NCI-H146 (cell line): ENCODE measurements at places on chromosomes 12 and 14.

DNA sequence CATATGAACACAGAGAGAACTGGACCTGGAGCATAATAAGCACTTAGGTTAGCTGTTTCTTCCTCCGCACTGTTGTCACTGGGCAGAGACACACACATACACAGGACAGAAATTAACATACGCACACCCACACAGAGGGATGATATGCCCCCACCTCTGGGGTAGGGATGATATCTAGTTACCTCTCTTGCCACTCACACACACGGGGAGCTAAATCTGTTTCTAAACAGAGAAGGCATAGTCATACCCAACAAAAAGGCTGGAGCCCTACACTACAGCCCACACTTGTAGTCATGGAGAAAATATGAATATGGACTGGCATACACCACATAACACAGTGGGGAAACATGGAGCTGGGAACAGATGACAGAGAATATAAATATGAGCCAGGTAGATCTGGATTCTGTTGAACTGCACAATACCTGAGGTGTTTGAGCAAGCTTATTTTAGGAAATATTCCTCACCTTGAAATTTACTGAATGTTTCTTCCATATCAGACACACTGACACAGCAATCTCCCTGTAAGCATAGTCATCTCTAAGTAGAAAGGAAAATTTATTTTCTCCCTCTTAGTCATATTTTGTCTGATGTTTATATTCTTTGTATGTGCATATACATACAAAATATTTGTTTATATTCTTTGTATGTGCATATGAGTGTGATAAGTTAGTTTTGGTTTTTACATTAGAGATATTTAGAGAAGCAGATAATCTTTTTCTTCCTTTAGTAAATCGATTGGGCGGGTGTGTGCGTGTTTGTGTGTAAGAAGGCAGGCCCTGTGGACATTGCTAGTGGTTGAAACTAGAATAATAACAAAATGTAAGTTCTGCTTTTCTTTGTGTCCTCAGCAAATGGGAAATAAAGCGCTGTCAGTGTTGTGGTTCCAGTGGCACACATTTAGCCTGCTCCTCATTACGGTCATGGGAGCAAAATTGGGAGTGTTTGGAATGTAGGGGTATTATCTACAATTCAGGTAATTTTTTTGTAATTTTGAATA, 20.9 kb upstream of the SCFD1 start:
- DNase-seq: no peak

DNA sequence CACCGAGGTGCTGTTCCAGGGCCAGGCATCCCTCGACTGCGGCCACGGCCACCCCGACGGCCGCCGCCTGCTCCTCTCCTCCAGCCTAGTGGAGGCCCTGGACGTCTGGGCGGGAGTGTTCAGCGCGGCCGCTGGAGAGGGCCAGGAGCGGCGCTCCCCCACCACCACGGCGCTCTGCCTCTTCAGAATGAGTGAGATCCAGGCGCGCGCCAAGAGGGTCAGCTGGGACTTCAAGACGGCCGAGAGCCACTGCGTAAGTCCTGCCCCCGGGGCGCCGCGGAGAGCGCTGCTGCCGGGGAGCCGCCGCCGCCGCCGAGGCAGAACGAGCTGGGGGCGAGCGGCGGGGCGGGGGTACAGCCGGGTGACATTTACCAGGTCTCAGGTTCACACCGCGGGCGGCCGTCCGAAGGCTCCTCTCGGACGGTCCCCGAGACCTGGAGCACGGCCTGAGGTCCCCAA, 1.4 kb downstream of the PLXNC1 start:
- DNase-seq: peak; percentile 10

DNA sequence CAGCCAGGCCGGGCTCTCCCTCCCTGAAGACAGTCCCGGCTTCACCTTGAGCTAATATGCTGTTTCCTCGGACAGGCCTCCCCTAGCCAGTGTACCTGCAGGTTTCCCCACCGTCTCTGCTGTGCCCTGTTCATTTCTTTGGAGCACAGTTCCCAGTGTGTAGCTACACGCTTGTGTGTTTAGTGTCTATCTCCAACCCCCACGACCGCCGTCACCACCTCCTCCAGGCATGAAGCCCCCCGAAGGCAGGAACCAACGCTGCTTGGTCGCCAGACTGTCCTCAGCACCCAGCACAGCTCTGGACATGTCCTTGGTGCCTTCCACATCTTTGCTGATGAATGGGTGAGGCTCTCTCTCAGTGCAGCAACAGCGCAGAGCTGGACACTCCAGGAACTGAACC, 26.2 kb upstream of the PLEKHG6 start:
- no peak for DNase-seq

GRCh38 chr14:82536566-82536965, 1002.9 kb upstream of the SEL1L start:
- DNase-seq: no peak

GRCh38 chr12:131346555-131347344, 364.1 kb upstream of the SFSWAP start:
- no peak for DNase-seq

DNA sequence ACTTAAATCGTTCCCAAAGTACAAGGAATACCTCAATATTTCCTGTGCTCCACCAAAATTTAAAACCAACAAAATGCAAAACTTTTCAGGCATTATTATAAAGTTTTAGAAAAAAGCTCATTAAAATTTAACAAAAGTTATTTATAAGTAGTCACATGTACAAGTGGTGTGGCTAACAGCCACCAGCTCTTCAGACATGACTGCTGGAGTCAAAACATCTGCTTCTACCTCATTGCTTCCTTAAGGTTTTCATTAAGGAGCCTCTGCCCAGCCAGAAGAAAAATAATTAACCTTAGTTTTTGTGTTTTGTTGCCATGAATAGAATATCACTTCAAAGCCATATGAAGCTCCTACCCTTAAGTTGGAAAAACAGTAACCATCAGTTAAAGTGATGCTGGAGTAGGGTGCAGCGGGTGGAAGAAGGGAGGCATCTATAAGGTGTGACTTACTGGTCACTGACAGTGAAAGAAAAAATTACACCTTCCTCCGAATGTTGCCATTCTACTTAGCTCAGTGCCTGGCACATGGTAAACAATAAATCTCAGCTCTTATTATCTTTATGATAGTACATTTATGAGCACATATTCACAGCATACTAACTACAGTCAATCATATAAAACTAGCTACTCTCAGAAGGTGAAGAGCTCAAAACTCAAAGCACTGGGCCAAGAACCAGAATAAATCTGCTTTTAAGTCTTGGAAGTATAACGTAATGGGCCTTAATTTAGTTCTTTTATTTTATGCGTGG, 57.7 kb downstream of the GALC start:
- DNase-seq: no peak

GRCh38 chr12:62767946-62768345, 167.0 kb downstream of the PPM1H start:
- no peak for DNase-seq

GRCh38 chr14:79540394-79540793, 670.9 kb downstream of the DIO2 start:
- no peak for DNase-seq

GRCh38 chr12:10153271-10154144, 18.4 kb downstream of the OLR1 start:
- peak; percentile 64 for DNase-seq

- DNase-seq: peak; percentile 15
These were observed at the start of gene LRRK2 for GRCh38 chr12:40224439-40225291. TSS of gene LRRK2 (plus strand) at chr12:40224997. CDS start at chr12:40225132, 135 bp downstream.

DNA sequence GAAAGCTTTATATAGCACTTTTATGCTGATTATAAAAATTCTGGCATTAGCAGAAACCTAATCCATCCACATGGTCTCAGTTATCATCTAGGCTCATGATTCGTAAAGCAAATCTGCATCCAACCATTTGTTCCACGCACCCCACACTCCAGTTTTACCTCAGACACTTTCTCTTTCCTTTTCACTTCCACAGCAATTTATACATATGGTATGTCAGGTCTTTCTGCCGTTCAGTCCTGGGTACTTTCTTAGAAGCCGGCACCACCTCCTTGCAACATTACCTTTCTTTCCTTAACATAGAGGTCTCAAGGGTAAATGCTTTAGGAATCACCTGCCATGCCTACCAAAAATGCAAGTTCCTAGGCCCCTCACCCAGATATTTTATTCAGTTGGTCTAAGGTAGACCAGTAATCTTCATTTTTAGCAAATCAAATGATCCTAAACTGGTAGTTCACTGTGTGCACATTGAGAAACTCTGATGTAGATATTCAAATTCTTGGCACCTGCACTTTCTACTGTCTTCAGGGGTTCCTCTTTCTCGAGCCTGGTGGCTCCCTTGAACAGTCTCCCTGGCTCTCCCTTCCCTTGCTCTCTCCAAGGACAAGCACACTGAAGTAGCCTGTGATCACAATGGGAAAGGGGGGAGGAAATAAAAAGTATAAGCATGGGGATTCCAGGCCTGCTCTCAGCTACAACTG, 2.8 kb upstream of the KRAS start:
- no peak for DNase-seq

DNA sequence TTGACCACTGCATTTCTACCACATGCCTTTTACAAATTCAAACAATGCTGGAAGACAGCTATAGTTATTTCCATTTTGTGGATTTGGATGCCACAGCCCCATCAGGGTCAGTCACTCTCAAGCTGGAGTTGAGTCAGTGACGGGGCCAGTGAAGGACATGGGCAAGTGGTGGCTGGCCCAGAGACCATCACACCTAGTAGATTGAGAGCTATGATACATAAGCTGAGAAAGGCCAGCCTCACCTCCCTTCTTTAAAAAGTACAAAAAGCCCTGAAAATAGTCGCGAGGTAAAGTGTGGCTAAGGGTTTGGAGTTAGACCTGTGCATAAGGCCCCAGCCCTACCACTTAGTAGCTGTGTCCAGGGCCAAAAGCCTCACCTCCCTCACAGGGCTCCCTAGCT, 4.1 kb downstream of the KCTD10 start:
- no peak for DNase-seq

GRCh38 chr14:105043641-105044040, 21.6 kb downstream of the GPR132 start:
- DNase-seq: no peak

DNA sequence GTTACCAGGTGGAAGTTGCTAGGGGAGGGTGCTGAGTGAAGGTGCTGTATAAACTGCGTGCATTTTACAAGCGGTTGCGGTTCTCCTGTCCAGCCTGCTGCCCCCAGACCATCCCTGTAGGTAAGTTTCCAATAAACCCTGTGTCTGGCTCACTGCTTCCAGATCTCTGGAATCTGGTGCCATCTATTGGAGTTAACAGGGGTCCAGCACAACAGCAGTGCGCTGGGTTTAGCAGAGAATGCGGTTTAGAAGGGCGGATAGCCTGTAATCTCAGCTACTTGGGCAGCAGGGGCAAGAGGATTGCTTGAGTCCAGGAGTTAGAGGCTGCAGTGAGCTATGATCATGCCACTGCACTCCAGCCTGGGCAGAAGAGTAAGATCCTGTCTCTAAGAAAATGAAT, 4.9 kb downstream of the AACS start:
- DNase-seq: no peak
